Heart left ventricle (tissue), 16 donors: ENCODE measurements at places on chromosomes 4 and X. TPM values are rescaled to one million over a fixed set of nuclear protein-coding genes. Genes with fewer than 3 reads are reported as not detected.

NWD2 gene
- not detected for total RNA-seq

SOD3 gene
- total RNA-seq: 37.6 TPM

SCML2 gene
- 1.1 TPM for total RNA-seq

TCP11X2 gene
- not detected for total RNA-seq

FDCSP gene
- total RNA-seq: not detected

TMEM35A gene
- total RNA-seq: not detected

LAP3 gene
- 52.7 TPM for total RNA-seq

TLL1 gene
- total RNA-seq: 2.8 TPM

SLITRK2 gene
- 0.07 TPM for total RNA-seq

ZNF275 gene
- 6.7 TPM for total RNA-seq

MXRA5 gene
- total RNA-seq: 10.6 TPM

NRK gene
- 5.4 TPM for total RNA-seq
